ENCODE measurements at places on chromosomes 6 and 20.

GRCh38 chr6:141326426-141326825 is 806.3 kb upstream of the GJE1 start:
- no peak for DNase-seq

DNA sequence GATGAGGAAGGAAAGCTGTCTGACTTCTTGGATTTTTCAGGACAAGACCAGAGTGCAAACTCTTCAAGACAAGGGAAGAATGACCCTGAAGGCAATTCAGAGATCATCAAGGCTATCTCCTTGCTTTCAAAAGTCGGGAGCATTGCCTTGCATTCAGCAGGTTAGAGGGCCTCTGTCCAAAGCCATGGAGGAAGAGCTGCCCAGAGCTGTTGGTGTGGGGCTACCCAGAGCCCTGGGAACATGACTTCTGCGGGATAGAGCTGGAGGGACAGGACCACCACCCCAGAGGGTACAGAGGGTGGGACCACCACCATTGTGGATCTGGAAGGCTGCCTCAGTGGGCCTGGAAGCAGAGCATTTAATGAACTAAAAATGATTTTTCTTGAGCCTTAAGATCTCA is 5.2 kb upstream of the SRXN1 start:
- no peak for DNase-seq

DNA sequence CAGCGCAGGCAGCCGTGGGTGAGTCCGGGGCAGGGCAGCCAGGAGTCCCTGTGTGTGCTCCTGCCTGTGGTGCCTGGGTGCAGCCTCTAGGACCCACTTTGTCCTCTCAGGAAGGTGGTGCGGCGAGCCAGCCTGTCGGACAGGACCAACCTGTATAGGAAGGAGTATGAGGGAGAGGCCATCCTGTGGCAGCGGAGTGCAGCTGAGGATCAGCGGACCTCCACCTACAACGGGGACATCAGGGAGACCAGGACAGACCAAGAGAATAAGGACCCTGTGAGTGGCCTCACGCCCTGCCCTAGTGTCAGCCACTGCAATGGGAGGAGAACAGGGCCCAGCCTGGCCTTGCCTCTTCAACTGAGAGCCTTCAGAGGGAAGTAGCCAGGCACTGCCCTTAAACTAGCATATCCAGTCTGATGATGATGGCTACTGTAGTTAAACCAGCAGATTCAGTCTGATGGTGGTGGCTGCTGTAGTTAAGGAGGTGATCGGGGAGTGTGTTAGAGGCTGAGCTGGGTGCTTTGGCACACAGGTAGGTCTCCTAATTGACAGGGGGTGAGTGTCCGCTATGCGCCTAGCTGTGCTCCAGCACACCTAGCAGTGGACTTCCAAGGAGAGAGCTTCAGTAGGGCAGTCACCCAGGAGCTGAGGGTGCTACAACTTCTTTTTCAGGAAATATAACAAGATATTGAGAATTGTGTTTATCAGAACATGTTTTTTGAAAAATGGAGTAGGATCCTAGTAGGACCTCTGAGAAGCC is 18.1 kb upstream of the FAM83D start:
- DNase-seq, result no peak

DNA sequence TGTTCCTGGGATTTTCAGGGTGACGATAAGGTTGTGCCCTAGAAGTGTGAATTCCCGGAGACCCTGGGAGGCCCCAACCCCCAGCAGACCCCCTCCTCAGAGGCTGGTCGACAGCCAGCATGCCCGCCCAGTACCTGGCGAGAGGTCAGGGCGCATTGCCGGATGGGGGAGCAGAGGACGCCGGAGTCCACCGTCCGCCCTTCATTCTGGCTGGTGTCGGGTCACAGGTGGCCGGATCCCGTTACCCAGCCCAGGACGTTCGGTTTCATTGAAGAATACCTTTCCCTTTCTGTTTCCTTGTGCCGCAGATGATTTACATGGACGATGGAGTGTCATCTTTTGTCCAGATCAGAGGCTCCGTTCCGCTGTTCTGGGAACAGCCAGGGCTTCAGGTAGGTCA is 61.3 kb downstream of the SYNJ2 start:
- DNase-seq, result no peak

DNA sequence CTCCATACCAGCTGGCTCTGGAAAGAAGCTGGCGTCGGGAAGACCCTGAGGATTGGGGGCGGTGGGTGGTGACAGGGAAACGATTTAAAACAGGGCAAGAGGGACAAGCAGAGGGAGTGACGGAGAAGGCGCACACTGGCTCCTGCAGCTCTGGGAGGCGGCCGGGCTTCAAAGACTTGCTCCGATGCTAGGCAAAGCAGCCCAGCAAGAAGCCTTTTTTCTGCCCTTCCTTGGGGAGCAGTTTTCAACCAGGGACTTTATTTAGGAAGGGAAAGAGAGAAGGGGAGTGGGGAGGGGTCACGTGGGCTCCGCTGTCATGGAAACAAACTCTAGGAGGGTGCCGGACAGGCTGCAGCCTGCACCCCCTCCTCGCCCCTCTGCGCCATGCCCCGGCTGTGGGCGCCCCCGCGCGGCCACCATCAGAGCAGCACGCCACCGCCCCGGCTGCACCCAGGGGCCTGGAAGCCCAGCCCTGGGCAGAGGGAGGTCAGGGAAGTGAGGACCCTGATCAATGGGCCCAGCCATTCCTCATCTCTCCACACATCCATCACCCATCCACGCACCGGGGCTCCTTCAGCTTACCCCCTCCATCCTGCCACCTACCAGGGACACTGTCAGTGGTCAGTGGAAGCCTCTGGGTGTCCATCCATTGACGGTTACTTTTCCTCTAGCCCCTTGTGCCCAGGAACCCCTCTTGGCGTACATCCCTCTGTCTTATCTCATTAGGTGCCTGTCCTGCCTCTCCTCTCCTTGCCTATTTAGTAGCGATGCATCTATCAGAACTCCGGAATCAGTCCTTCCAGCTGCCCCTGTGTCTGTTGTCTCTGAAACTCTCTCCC is 66.6 kb upstream of the CCDC167 start:
- DNase-seq, result peak; percentile 70

DNA sequence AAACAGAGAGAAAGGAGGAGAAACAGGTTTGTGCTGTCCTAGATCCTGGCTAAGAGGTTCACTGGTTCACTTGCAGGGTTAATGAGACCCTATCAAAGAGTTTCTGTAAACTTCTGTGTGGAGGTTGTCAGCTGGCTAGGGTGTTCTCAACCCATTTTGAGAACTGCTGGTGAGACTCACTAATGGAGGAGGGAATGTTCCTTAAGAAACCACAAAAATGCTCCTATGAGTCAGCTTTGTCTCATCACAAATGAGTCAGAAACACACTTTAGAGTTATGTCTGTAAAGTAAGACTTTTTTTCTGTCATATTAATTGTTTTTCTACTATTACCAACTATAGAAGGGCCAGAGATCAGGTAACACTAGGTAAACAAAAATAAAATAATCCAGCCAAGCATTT is 884.4 kb downstream of the PHF3 start:
- no peak for DNase-seq

- DNase-seq, result no peak
These were observed 191.4 kb downstream of the REV3L start for GRCh38 chr6:111291336-111292259.

DNA sequence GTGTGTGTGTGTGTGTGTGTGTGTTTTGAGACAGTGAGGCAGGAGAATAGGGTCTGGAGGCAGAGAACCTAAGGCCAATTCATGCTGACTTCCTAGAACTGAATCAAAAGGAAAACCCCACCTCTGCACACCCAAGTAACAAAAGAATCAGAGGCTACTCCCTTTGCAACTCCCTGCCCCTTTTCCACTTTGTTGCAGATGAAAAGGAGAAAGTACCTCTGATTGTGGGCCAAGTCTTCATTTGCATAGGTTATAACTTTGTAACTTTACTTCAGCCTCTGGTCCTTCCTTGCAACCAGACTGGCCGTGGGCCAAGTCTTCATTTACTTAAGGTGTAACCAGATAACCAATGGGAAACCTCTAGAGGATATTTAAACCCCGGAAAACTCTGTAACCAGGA is 168.8 kb downstream of the EYA2 start:
- no peak for DNase-seq

GRCh38 chr6:2895072-2895471 is 8.0 kb downstream of the SERPINB9 start:
- DNase-seq, result no peak

- DNase-seq, result no peak
These were observed 8.6 kb downstream of the IPCEF1 start for GRCh38 chr6:154347981-154348380.

DNA sequence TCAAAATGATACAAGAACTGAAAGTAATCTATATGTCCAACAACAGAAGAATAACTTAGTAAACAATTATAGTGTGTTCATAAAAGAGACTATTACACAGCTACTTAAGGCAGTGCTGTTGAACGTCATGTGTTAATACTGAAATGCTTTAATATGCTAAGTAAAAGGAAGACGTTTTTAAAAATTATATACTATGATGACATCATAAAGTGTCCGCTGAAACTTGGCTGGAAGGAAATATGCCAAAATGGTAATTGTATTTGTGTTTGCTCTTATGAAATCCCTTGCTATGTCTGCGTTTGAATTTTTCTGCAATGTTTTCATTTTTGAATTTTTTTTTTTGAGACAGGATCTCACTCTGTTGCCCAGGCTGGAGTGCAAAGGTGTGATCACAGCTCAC is 679.3 kb downstream of the DHX35 start:
- DNase-seq, result no peak

DNA sequence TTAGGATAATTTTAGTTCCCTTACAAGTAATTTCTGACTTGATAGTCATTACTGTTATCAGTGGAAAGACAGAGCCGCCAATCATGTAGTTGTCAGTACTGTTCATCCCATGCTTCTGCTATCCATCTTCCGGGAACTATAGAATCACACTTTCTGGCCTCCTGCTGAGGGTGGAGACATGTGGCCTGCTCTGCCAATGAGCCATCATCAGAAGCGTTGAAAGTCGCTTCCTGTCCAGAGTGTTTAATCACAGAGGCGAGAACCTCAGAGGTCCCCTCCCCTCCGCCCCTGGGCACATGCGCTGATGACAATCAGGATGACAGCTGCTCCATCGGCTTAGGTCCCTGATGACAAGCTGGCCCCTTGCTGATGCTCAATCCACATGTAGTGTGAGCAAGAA is 3.0 kb downstream of the DDO start:
- no peak for DNase-seq

- DNase-seq, result no peak
These were observed 106.9 kb downstream of the JPH2 start for GRCh38 chr20:44080064-44080463.

DNA sequence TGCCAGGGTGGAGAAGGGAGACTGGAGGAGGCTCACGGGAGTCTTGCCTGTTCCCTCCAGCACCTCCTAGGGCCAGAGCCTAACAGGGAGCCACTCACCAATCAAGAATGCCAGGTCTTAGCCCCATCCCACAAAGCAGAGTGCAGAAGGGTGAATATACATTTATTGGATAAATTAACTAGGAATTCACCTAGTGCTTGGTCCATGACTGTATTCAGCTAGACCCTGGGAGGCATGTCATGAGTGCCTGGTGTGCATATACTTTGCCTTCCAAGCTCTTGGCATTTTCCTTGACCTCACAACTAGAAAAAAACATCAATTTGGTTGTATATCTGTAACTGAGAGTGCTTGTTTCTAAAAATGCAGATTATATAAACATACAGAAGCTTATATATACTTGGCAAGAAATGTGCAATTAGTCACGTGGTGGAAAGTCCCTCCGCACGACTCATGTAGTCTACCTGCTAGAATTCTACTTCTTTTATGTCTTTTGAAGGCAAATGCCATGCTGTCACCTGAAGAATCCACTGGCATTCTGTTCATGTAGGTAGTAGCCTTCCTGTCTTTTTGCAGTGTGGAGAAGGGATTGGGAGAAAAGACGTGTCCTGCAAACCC is 991.0 kb downstream of the KIF16B start:
- DNase-seq, result no peak

DNA sequence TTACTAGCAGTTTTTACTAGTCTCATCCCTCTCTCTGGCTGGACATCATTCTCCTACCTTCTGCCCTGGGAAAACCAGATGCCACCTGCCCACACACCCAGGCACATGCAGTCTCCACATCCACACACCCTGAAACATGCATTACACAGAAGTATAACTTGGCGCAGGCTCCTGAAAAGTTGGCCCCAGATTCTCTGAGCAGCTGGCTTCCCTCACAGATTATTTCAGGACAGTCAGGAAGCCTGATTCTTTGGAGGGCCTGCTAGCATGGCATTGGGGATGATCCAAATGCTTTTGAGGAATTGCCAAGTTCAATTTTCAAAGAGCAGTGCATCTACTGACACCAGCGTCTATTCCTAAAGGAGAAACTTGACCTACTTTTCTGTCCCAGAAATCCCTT is 27.8 kb upstream of the KIF16B start:
- DNase-seq, result no peak

- no peak for DNase-seq
These were observed 257.3 kb downstream of the ATXN1 start for GRCh38 chr6:16503970-16504415.

DNA sequence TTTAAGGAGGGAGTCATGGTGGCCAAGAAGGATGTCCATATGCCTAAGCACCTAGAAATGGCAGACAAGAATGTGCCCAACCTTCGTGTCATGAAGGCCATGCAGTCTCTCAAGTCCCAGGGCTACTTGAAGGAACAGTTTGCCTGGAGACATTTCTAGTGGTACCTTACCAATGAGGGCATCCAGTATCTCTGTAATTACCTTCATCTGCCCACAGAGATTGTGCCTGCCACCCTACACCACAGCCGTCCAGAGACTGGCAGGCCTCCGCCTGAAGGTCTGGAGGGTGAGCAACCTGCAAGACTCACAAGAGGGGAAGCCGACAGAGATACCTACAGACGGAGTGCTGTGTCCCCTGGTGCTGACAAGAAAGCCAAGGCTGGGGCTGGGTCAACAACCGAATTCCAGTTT is 115.0 kb downstream of the HFE start:
- DNase-seq, result no peak

DNA sequence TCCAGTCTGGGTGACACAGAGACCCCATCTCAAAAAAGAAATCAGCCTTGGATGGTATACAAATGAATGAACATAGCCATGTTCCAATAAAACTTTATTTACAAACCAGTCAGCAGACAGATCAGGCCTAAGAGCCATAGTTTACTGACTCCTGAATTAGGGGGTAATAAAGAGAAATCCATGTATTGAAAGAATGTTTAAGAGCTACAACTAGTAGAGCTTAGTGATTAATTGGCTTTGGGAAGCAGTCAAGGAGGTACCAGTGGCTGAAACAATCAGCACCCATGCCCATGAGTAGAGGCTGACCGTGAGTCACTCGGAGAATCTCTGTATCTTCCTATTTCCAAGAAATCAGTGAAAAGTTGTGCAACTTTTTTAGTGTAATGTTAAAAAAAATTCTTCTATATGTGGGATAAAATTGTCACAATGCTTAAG is 223.6 kb upstream of the RREB1 start:
- no peak for DNase-seq

GRCh38 chr20:48620154-48620506 is 207.7 kb downstream of the PREX1 start:
- no peak for DNase-seq

DNA sequence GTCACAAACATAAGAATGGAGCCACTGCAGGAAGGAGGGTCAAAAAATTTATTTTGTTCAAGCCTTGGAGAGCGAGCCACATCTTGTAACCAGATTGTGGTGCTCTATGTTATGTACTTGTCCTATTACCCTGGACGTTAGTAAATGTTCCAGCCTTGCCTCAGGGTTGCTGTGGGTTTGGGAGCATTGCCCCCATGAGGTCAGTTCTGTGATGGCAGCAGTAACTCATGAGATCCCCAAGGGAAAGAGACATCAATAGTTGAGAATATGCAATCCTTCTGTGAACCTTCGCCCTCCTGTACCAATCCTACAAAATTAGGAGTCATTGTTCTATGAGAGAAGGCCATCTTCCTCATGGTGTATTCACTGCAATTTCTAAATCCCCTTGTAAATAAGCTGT is 16.4 kb upstream of the CFAP206 start:
- no peak for DNase-seq
